Osteoblast (primary cell): ENCODE measurements at places on chromosomes 12 and 14. TPM values are rescaled to one million over a fixed set of nuclear protein-coding genes. Genes with fewer than 3 reads are reported as not detected.
A peak's percentile ranks its signal among the peaks of the same experiment; 100 is the strongest.

DNA sequence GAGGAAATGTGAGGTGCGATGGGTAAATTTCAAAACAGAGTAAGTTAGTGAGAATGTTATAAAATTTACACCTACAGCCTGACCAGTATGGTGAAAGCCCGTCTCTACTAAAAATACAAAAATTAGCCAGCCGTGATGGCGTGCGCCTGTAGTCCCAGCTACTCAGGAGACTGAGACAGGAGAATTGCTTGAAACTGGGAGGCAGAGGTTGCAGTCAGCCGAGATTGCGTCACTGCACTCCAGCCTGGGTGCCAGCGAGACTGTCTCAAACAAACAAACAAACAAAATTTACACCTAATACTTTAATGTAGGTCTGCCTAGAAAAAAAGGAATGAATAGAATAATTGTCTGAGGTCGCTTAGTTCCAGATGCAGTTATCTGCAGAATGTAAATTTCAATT is 37.6 kb downstream of the SLC2A14 start:
- no peak for DNase-seq
- H3K4me3 ChIP-seq: no peak overlapping the region
- H3K4me1 ChIP-seq: no peaks in the 10 kb centered on the region

DNA sequence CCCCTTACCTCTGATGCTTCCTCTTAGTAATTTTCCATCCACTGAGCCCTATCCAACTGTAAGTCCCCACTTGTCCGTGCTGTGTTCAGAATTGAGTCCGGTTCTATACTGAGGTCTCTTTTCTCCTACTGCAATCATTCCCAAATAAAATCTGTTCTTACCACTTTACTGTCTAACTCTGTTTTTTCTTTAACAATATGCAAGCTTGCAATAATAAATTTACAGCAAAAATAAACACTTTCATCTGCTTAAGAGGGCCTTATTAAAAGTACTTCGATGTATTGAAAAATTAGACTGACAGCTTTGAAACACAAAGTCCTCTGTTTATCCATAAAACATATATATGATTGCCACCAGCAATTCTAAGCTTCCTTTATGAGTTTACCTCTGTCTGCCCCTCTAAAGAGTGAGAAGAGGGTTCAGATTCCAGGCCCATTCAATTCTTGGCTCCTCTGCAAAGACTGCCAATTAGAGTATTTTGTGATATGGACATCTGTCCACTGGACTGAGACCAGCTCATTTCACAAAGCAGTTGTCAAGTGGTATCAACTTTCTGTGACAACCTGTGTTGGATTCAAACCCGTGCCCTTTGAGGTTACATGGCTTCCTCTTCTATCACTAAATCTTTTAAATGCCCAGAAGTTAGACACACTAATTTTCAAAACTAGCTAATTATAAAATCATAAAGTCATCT is 39.9 kb upstream of the G2E3 start:
- no peaks in the 10 kb centered on the region for H3K4me1 ChIP-seq
- H3K27me3 ChIP-seq: peaks cover 4% of the 10 kb centered on the region
- no peak for DNase-seq
- no peak overlapping the region for H3K4me3 ChIP-seq

GRCh38 chr14:70416725-70417349 is at the start of gene SYNJ2BP:
Gene SYNJ2BP (minus strand): TSS chr14:70417090. CDS start chr14:70416963, 127 bp downstream.
- DNase-seq: peak; percentile 86
- no peaks in the 10 kb centered on the region for H3K27me3 ChIP-seq
- peaks cover 10% of the 10 kb centered on the region for H3K4me1 ChIP-seq

Gene KERA
- total RNA-seq: not detected in 2 replicates

Gene B4GALNT3
- 0.29 and 0.36 TPM in 2 replicates for total RNA-seq
